ENCODE measurements at places on chromosomes 7 and 10.
A peak's percentile ranks its signal among the peaks of the same experiment; 100 is the strongest.

- peak; percentile 78 for DNase-seq
Measured at GRCh38 chr10:50610368-50610767, 13.4 kb downstream of the SGMS1 start.

GRCh38 chr7:23287612-23288011 is 11.5 kb upstream of the MALSU1 start:
- DNase-seq, result no peak

GRCh38 chr7:1174002-1174401 is 14.0 kb upstream of the ZFAND2A start:
- no peak for DNase-seq

- no peak for DNase-seq
Measured at GRCh38 chr10:28444031-28444430, 88.9 kb upstream of the WAC start.

GRCh38 chr7:151631570-151631952 is 111.9 kb upstream of the RHEB start:
- no peak for DNase-seq

GRCh38 chr7:77315182-77315591 is 101.0 kb downstream of the GSAP start:
- no peak for DNase-seq
